Fibroblast of lung (primary cell): ENCODE measurements at places on chromosomes 3 and 15. TPM values are rescaled to one million over a fixed set of nuclear protein-coding genes. Genes with fewer than 3 reads are reported as not detected.

C3orf85 gene
- not detected in 2 replicates for total RNA-seq

TOP2B gene
- 66.8 and 71.2 TPM in 2 replicates for total RNA-seq

SNX22 gene
- 0.17 and 0.26 TPM in 2 replicates for total RNA-seq

SLC15A2 gene
- total RNA-seq, result 0.26 and 0.33 TPM in 2 replicates

PRTG gene
- 2.1 and 4.0 TPM in 2 replicates for total RNA-seq

ARIH1 gene
- total RNA-seq, result 15.7 and 27.9 TPM in 2 replicates

CAMKV gene
- not detected in 2 replicates for total RNA-seq

ARID3B gene
- total RNA-seq, result 0.99 and 1.0 TPM in 2 replicates

GXYLT2 gene
- 6.6 and 14.1 TPM in 2 replicates for total RNA-seq

TRIM42 gene
- total RNA-seq, result not detected in 2 replicates

GOLGA8T gene
- 0.17 and 0.26 TPM in 2 replicates for total RNA-seq

CEP63 gene
- 26.4 and 33.6 TPM in 2 replicates for total RNA-seq

PPP1R14D gene
- total RNA-seq, result not detected in 2 replicates

TICRR gene
- total RNA-seq, result 0.26 and 1.2 TPM in 2 replicates

GOLGA8S gene
- total RNA-seq, result under 0.01 TPM in 1 of 2 replicates, not detected in the other

POU1F1 gene
- not detected in 2 replicates for total RNA-seq

AP3S2 gene
- 49.1 and 69.5 TPM in 2 replicates for total RNA-seq

KPNA4 gene
- 34.7 and 38.8 TPM in 2 replicates for total RNA-seq

FMN1 gene
- 27.7 and 43.8 TPM in 2 replicates for total RNA-seq

C15orf39 gene
- 1.3 and 2.3 TPM in 2 replicates for total RNA-seq

LRTM1 gene
- total RNA-seq, result not detected in 2 replicates

FBXO45 gene
- 6.9 and 8.2 TPM in 2 replicates for total RNA-seq

PLA2G4E gene
- not detected in 2 replicates for total RNA-seq

GSK3B gene
- 37.3 and 37.5 TPM in 2 replicates for total RNA-seq

PRR20G gene
- not detected in 2 replicates for total RNA-seq

CFAP20DC gene
- 2.3 and 3.8 TPM in 2 replicates for total RNA-seq

MRAS gene
- total RNA-seq, result 48.0 and 73.0 TPM in 2 replicates

C3orf49 gene
- total RNA-seq, result not detected in 2 replicates

CGNL1 gene
- 4.4 and 6.1 TPM in 2 replicates for total RNA-seq

CRABP1 gene
- total RNA-seq, result not detected in 2 replicates

FHIT gene
- total RNA-seq, result 2.1 and 2.3 TPM in 2 replicates

STRIT1 gene
- not detected in 2 replicates for total RNA-seq

OSBPL10 gene
- 3.6 and 7.1 TPM in 2 replicates for total RNA-seq

WDR76 gene
- total RNA-seq, result 4.6 and 5.8 TPM in 2 replicates

HRG gene
- total RNA-seq, result not detected in 2 replicates

EBLN2 gene
- total RNA-seq, result 3.0 and 3.1 TPM in 2 replicates

CD96 gene
- under 0.01 TPM in 1 of 2 replicates, not detected in the other for total RNA-seq

TPRG1 gene
- total RNA-seq, result 0.99 and 1.8 TPM in 2 replicates

PRSS50 gene
- not detected in 2 replicates for total RNA-seq

CATSPER2 gene
- 1.0 and 2.3 TPM in 2 replicates for total RNA-seq

CTSH gene
- 6.9 and 34.2 TPM in 2 replicates for total RNA-seq

B3GALNT1 gene
- 13.1 and 15.9 TPM in 2 replicates for total RNA-seq

UBAP1L gene
- 0.99 and 1.0 TPM in 2 replicates for total RNA-seq

SLC28A1 gene
- not detected in 2 replicates for total RNA-seq

MUSTN1 gene
- not detected in 2 replicates for total RNA-seq

GP9 gene
- total RNA-seq, result not detected in 2 replicates

GREM1 gene
- 113 and 364 TPM in 2 replicates for total RNA-seq
